ENCODE measurements at places on chromosomes 3 and 15. TPM values are rescaled to one million over a fixed set of nuclear protein-coding genes. Genes with fewer than 3 reads are reported as not detected.

Gene TM4SF18
- total RNA-seq: 0.39 TPM

Gene GOLGA6L10
- total RNA-seq: not detected

Gene LRCH3
- 15.9 TPM for total RNA-seq

Gene MRAS
- 9.4 TPM for total RNA-seq

Gene TRANK1
- 11.4 TPM for total RNA-seq

Gene CLRN1
- total RNA-seq: not detected

Gene LTF
- total RNA-seq: not detected

Gene PDCD10
- total RNA-seq: 121 TPM

Gene KBTBD13
- not detected for total RNA-seq

Gene RBP2
- not detected for total RNA-seq

Gene SH3GL3
- total RNA-seq: 2.0 TPM

Gene CSTA
- total RNA-seq: 62.1 TPM

GRCh38 chr3:10392244-10392643, 71.3 kb upstream of the SEC13 start:
- no peak for DNase-seq

DNA sequence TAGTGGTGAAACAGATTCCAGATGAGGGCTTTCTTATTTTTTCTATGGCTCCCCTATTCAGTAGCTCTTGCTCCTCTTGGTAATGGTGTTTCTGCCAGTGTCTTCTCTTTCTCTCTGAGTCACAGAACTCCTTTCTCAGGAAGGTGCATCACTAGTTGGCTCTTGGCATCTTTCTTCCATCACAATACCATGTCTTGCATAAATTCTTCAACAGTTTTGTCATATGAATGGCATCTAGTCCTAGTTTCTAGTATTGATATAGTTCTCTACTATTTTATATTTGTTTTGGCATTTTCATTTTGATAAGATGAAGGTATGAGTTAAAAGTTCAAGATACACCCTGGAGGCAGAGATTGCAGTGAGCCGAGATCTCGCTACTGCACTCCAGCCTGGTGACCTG, 51.0 kb downstream of the REC114 start:
- no peak for DNase-seq

DNA sequence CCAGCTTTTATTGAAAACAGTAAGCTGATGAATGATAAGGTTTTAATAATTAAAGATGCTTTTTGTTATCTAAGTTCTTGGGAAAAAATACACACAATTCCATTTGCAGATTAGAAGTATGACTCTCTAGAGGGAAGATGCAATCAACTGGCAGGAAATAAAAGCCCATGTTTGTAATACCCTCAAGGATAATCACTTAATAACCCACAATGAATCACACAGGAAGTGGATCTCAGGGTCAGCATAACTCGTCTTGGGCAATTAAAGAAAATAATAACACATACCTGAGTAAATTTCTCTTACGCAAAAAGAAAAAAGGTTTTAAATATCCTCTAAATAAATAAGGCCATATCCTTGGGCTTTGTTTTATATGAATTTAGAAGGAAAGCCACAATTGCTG, 9.4 kb upstream of the EID1 start:
- peak; percentile 82 for DNase-seq

GRCh38 chr3:184299488-184300377, 692 bp downstream of the PSMD2 start:
- no peak for DNase-seq

- DNase-seq: no peak
These were observed 149.3 kb upstream of the CTDSPL start for GRCh38 chr3:37712421-37712820.

GRCh38 chr15:39828374-39828931, 45.8 kb upstream of the FSIP1 start:
- DNase-seq: no peak

DNA sequence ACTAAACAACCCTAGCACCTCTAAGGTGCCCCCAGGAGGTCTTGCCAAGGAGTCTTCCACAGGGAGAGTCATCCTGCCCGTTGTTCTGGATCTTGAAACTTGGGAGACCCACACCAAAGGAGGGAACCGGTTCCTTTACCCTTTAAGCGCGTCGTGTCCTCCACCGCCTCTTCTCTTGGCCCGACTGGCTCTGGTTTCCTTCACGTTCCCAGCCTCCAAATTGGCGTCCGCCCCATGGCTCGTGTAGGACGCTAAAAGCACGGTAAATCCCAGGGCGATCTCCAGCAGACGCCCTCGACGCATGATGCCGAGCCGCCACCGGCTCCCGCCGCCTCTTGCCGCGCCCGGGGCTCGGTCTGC, 1.1 kb downstream of the FBN1 start:
- no peak for DNase-seq

DNA sequence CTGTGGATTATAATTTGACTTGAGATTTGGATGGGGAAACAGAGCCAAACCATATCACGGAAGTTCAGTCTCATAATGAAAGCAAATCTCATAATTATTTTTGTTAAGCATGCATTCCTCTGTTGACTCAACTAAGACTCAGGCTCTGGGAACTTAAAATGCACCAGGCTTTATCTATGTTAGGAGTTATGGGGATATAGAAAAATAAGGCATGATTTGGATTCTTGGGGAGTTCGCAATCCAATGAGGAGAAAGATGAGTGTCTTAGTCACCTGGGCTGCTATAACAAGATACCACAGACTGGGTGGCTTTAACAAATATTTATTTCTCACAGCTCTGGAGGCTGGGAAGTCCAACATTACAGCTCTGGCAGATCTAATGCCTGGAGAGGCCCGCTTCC, 89.4 kb upstream of the TJP1 start:
- DNase-seq: no peak

- DNase-seq: no peak
These were observed 2.0 kb upstream of the TWF2 start for GRCh38 chr3:52240886-52241370.

DNA sequence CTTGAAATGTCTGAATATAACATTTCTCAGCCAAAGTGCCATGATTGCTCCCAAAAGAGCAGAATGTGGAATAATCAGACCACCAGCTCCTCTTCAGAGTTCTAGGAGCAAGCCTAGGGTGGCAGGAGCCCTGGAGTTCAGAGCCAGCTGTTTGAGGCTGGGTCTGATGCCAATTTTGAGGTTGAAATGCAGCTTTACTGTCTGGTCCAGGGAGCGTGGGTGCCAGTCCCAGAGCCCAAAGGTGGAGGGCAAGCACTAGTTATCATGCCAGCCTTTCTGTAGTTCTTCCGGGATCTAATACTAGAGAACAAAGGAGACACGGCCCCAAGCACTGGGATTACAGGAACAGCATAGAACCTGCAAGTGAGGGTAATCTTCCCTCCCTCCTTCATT, 69.3 kb downstream of the TNFAIP8L3 start:
- no peak for DNase-seq

GRCh38 chr15:78866803-78867202, 5.9 kb upstream of the MORF4L1 start:
- no peak for DNase-seq

DNA sequence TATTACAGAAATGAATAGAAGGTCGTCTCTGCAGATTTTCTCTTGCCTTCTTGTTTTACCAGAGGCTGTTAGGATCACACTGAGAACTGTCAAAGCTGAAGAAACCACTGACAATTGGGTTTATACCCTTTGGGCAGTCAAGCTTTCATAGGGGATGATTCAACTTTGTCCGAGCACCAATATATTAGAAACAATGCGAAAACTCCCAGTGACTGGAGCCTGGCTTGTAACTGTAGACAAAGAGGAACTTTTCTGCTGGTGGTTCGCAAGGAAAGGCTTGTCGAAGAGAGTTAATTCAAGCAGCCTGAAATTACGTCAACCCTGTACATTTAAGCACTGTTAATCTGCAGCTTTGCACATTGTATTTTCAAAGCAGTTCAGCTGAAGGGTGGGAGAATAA, 193.2 kb upstream of the ZNF385D start:
- DNase-seq: no peak

DNA sequence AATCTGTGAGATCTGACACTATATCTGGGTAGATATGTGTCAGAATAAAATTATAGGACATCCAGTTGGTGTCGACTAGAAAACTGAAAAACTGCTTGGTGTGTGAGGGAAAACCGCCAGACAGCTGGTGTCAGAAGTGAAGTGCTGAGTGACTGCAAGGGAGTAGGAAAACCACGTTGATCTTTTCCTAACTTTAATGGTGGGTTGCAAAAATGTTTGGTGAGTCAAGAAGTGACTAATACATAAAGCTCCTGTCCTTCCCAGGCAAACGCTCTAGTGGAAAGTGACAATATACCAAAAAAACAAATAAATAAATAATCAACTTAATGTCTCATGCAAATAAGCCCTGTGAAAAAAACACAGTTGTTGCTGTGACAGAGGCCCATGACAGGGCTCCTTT, 7.3 kb upstream of the CD96 start:
- peak; percentile 22 for DNase-seq

DNA sequence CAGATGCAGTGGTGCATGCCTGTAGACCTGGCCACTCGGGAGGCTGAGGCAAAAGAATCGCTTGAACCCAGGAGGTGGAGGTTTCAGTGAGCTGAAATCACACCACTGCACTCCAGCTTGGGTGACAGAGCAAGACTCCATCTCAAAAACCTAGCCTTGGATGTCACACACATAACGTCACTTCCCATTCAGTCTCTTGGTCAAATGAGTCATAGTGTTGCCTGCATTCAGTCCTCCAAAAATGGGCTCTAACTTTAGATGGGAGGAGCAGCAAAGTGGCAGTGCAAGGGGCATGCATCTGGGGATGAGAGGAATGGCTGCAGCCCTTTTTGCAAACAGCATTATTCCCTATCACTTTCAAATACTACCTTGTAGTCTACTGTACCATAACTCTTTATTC, 62.9 kb upstream of the AGBL1 start:
- DNase-seq: peak; percentile 41

GRCh38 chr3:30352410-30353318, 253.7 kb upstream of the TGFBR2 start:
- no peak for DNase-seq

DNA sequence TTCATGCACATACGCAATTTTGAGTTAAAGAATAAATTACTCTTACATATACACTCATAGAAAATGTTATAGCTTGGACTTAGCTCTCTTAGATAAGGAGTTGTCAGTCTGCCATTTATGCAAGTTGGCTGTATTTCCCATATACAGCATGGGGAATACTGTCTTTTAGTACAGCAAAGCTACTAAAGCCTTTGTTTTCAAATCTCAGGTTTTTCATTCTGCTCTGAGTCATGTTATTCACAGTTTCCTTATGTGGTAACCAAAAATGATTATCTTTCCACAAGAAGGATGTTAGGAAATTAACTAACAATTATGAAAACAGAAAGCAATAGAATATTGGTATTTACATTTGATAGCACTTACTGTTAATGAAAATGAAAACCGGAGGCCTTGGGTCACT, 4.3 kb upstream of the TIPARP start:
- no peak for DNase-seq

DNA sequence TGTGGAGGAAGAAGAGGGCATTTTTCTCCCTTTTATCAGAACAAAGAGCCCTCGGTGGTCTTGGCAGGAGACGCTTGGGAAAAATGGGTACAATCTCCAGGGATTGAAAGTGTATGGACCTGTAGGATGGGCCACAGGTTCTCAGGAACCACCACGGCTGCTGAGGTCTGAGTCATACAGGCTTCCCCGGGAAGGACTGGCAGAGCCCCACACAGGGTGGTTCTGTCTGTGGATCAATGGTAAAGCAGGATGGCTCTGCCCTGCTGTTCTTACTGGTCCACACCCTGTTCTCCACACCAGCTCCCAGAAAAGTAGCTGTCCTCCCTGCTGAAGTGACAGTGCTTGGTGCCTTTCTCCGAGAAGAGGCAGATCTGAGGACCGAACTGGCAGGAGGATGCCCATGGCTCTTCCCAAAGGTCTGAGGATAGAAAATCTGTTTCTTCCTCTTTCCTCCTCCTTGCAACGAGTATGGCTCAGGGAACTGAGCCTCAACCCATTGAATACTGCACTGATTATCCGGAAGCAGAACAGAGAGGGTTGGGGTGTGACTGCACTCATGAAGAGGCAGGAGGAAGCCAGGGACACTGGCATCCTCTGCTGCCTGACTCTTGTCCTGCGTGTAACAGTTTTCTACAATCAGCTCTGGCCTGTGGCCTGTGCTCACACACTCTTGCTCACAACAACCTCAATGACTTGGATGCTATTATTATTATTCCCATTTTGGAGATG, 39.0 kb downstream of the KIF9 start:
- no peak for DNase-seq

DNA sequence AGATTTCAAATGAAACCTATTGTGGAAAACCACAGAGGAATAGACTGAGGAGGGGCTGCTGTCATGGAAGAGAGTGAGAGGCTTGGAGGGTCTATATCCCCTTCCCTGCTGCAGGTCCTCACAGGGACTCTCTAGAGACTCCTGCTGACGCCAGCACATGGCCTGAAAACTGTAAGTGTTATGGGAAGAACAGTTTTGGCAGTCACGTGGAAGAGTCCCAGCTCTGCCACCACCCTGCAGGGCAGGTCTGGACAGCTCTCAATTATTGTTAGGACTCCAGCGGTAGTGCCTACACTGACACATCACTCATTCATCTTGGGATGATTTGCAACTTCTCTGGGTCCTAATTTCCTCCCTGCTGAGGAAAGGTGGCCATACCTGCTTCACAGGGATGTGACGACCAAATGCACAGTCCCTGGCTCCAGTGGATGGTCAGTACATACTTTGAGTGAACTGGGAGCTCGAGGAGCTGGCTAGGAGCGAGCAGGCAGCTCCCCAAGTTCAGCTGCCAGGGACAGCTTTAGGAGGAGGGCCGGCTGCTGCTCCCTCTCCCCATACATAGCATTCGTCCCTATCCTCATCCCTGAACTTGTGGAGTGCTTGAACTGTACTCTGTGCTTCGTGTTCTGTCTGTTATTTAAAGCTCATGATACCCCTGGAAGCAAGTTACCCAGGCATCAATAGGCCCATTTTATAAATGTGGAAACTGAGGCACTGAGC, 49.2 kb downstream of the CTXND1 start:
- no peak for DNase-seq
